ENCODE measurements at places on chromosomes 2 and 18. TPM values are rescaled to one million over a fixed set of nuclear protein-coding genes. Genes with fewer than 3 reads are reported as not detected.

GRCh38 chr2:12340164-12340563, 376.6 kb upstream of the TRIB2 start:
- DNase-seq = no peak
- no peak overlapping the region for H3K27ac ChIP-seq
- no peaks in the 10 kb centered on the region for H3K36me3 ChIP-seq

GRCh38 chr18:48902856-48903601, 47.7 kb downstream of the SMAD7 start:
- peaks cover 10% of the 10 kb centered on the region for H3K4me1 ChIP-seq
- H3K27ac ChIP-seq = no peak overlapping the region
- H3K27me3 ChIP-seq = no peaks in the 10 kb centered on the region
- H3K4me3 ChIP-seq = no peak overlapping the region
- peak; percentile 32 for DNase-seq

DNA sequence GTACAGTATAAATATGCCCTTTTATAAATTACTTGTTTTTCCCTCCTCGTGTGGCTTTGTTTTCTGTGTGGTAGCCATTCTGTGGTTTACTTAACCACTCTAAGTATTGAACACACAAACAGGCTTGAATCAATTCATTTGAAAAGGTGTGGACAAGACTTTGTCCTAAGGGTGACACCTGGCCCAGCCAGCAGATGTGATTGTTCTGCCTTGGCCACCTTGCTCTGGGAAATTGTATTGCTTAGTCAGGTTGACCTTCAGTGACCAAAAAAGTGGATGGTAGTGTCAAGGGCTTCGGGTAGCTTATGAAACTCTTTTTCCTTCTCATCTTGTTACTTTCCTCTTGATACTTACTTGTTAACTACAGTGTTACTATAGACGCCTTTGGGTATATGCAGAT, 61.9 kb downstream of the DGKD start:
- H3K4me1 ChIP-seq = peaks cover 22% of the 10 kb centered on the region
- H3K27ac ChIP-seq = no peak overlapping the region
- no peaks in the 10 kb centered on the region for H3K27me3 ChIP-seq
- DNase-seq = no peak
- no peaks in the 10 kb centered on the region for H3K36me3 ChIP-seq
- H3K4me3 ChIP-seq = no peak overlapping the region

DNA sequence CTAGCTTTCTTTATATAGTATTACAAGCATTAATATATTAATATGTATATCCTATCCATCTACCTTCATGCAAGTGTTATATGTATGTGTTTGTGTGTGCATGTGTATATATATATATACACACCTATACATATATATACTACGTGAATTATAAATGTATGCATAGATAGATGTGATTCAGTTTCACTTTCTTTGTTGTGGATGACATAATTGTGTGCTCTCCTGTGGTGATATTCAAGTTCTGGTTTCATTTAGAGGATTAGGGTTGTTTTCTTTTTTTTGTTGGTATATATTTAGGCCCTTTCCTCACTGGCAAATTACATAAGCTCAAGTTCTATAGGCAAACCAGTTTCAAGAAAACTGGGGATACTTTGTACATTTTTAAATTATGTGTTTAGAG, 225.7 kb upstream of the FANCL start:
- H3K27ac ChIP-seq = no peak overlapping the region
- no peaks in the 10 kb centered on the region for H3K4me1 ChIP-seq
- no peak overlapping the region for H3K4me3 ChIP-seq

DNA sequence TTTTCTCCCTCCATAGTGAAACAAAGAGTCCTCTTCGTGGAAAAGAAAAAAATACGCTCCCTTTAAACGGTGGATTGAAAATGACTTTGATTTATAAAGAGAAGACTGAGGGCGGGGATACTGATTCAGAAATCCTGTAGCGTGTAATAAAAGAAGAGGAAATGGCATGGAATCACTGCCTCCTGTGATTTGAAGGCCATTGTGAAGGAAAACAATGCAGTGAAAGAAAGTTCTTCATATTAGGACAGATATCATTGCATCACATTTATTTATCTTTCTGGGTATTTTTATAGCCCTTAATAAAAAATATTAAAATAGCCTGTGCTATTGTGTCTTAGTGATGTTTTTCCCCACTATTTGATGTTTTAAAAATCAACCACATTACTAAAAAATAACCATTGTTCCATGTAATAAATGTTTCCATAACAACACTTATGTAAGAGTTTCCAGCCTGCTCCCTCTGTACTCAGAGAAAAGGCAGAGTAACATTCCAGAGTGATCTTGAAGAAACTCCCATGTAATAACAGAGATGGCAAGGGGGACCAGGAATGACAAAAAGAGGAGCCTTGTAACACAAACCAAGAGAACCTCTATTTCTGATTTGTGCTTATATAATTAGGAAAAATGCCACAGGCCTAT, 8.0 kb downstream of the MRPL33 start:
- H3K27me3 ChIP-seq = no peaks in the 10 kb centered on the region
- H3K27ac ChIP-seq = peak overlapping the region; percentile 3
- H3K4me3 ChIP-seq = no peak overlapping the region
- DNase-seq = no peak

Gene GALNT14
- 1.1 TPM for total RNA-seq

Gene SERPINB12
- not detected for total RNA-seq

Gene RAMP1
- 62.5 TPM for total RNA-seq

Gene THADA
- 46.8 TPM for total RNA-seq

Gene CBLN2
- not detected for total RNA-seq

Gene SRD5A2
- not detected for total RNA-seq

All from ovary (tissue), 10 donors.